ENCODE measurements at places on chromosomes 11 and 22. TPM values are rescaled to one million over a fixed set of nuclear protein-coding genes. Genes with fewer than 3 reads are reported as not detected.

Gene USP2
- 2.4 TPM for total RNA-seq

GRCh38 chr22:21449531-21450319 is 17.5 kb upstream of the TMEM191C start:
- no peak for DNase-seq

DNA sequence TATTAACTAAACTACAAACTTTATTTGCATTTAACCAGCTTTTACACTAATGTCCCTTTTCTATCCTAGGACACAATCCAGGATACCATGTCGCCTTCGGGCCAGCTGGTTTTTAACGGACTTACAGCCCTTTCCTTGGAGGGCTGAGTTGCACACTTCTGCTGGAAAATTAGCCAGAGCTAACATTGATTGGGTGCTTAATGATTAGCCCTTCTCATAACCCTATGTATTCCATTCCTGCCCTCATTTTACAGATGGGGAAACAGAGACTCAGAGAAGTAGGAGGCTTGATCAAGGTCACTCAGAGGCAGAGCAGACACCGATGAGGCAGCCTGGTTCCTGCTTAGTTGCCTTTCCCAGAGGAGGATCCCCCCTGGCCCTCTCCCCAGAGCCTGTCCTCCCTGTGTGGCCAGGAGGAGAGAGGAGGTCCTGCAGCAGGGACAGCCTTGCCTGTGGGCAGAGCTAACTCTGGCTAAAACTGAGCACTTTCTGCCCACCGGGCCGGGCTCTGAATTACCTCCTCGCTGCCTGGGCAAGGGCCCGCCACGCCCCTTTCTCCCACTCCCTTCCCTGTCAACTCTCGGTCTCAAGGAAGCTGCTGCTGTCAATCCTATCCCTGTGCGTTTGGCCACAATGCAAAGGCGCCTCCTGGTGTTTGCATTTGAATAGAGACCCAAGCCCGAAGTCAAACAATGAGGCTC is 59.6 kb upstream of the PAX6 start:
- DNase-seq, result peak; percentile 27

DNA sequence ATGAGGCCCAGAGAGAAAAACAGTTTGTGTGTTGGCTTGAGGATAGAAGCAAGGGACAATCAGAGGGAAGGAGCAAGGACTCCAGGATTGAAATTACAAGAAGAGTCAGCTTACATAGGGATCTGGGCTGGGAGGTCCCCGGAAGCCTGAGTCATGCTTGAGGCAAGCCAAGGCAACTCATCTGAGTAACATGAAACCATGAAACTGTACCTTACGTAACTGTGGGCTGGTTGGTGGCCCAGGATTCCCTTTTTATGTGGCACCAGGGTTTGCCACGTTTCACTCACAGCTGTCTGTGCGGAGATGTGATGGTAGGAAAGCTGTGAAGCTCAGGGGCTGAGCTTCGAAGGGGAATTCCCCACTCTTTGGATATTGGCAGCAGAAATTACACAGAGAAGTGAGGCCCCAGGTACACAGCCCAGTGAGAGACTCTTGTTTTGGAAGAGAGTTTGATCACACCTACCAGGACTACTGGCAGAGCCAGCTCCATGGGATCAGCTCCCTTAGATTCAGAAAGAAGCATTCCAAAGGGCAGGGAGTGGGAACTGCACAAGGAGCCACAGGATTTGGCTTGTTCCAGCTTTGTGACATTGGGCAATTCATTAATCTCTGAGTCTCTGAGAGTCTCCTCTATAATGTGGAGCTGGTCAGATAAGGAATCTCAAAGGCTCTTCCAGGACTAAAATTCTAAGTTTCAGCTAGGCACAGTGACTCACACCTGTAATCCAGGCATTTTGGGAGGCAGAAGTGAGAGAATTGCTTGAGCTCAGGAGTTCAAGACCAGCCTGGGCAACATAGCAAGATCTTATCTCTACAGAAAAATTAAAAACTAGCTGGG is 7.8 kb downstream of the SLC5A1 start:
- no peak for DNase-seq

Gene DAGLA
- total RNA-seq, result 4.9 TPM

GRCh38 chr11:44805596-44805995 is 78.8 kb downstream of the TSPAN18 start:
- no peak for DNase-seq

Gene C11orf16
- total RNA-seq, result not detected

Gene RCOR2
- total RNA-seq, result 14.3 TPM

- no peak for DNase-seq
These were observed 110.9 kb downstream of the GALNT18 start for GRCh38 chr11:11510939-11511338.

DNA sequence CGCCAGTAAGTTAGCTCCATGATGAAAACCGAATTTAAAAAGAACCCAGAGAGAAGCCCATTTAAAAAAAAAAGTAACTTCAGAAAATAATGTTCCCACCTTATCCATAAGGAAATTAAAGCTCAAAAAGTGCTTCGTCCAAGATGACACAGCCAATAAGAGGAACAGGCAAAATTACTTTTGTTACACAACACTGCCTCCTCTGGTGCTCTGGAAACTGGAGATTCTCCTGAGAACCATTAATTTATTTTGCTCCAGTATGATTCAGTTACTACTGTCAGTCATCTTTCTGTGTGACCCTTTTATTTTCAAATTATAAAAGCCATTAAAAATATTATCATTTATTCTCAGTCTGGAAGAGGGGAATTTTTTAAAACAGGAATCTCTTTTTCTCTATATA is 2.0 kb downstream of the IFT27 start:
- peak; percentile 39 for DNase-seq

Gene C11orf87
- 34.2 TPM for total RNA-seq

- no peak for DNase-seq
These were observed 60.9 kb upstream of the ZC3H12C start for GRCh38 chr11:110032259-110032658.

- DNase-seq, result peak; percentile 24
These were observed 533 bp downstream of the SERGEF start for GRCh38 chr11:18012122-18012905.

Gene CTSW
- not detected for total RNA-seq

Gene MRGPRX4
- total RNA-seq, result not detected

DNA sequence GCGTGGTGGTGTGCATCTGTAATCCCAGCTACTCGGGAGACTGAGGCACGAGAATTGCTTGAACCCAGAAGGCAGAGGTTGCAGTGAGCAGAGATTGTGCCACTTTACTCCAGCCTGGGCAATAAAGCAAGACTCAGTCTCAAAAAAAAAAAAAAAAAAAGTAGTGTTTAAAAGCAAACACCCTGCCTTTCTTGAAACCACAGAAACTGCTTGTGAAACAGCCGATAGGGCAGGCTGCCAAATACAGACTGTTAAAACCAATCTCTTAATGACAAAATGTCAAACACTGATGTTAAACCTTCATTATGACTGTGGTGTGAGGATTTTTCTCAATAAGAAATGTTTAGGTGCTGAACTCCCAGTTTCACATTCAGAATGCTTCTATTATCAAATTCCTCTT is 27.3 kb downstream of the MARK2 start:
- no peak for DNase-seq

- DNase-seq, result no peak
These were observed 12.9 kb upstream of the RHOD start for GRCh38 chr11:67043572-67044349.

Gene MOV10L1
- 3.3 TPM for total RNA-seq

- no peak for DNase-seq
These were observed 56.6 kb upstream of the FDX1 start for GRCh38 chr11:110373051-110373702.

DNA sequence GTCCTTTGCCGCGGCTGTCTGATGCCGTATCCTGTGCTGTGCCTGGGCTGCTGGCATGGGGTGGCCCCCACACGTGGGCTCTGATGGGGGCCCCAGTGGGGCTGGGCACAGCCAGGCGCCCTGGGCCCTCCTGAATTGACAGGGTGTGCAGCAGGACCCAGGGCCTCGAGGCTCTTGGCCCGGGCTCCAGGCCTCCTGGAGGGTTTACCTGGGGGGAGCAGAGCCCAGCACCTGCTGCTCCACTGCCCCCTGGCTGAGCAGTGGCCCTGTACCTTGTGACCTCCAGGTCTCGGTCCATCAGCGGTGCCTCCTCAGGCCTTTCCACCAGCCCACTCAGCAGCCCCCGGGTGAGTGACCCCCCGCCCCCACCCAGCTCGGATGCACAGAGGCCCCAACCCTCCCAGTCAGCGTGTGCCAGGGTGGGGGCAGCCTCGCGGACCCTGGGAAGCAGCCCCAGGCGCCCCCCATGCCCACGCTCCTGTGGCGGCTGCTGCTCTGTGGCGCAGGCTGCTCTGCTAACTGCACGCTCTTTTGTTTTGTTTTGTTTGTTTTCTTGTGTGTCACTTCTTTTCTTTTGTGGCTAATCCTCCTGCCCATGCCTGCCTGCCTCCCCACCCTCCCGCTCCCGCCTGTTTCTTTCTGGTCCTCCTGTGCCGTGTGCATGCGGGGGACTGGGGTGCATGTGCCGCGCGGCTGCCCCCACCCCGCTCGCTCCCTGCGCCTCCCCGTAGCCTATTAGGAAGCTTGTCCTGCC is 36.9 kb downstream of the MOB2 start:
- DNase-seq, result no peak

GRCh38 chr11:47917599-47918369 is 62.6 kb upstream of the PTPRJ start:
- no peak for DNase-seq

GRCh38 chr11:66285250-66285947 is 3.5 kb downstream of the YIF1A start:
- no peak for DNase-seq

DNA sequence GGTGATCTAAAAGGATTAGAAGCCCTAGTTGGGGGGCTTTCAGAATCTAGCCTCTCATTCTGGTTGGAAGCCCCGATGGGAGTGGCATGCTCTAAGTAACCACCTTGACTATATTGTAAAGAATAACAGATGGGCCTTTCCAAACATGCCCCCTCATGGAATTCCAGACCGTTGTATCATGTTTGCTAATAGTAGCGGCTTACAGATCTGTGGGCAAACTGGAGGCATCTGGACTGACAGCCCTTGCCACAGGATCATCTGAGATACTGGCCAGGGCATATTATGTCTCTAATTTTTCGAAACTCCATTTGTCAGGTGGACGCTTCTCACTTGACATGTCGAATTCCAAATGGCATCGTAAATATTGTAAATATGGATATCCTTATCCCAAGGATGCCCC is 10.5 kb downstream of the APIP start:
- no peak for DNase-seq

GRCh38 chr11:79287952-79288351 is 152.9 kb downstream of the TENM4 start:
- no peak for DNase-seq

- no peak for DNase-seq
These were observed 81.1 kb downstream of the STIM1 start for GRCh38 chr11:3936517-3936916.

GRCh38 chr22:29788339-29789279 is 21.4 kb downstream of the UQCR10 start:
- DNase-seq, result no peak

- DNase-seq, result no peak
These were observed 89.2 kb upstream of the CRTAM start for GRCh38 chr11:122749005-122749687.

DNA sequence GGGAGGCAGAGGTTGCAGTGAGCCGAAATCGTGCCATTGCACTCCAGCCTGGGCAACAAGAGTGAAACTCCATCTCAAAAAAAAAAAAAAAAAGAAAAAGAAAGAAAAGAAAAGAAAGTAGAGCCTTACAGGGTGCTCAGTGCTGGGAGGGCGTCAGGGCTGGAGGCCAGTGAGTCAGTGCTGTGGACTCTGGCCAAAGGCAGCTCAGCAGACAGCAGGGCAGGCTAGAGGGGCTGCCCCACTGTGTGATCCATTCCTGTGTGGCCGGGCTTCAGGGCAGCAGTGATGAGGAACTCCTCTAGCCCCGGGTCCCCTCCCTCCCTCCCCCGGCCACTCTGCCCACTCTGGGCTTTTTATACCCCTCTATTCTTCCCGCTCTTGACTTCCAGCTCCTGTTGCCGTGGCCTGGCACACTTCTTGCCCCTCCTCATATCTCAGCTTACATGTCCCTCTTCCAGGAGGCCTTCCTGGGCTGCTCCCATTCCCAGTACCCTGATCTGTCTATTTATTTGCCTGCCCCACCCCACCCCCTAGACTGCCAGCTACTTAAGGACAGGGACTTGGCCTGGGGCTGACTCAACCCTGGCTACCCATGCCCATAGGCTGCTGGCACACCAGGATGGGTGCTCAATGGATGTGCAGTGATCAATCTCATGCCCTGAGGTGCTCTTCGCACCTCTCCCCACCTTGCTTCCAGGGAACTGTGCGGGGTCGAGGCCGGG is 10.1 kb downstream of the SYT12 start:
- no peak for DNase-seq

- DNase-seq, result no peak
These were observed 14.1 kb upstream of the ARAP1 start for GRCh38 chr11:72766152-72766902.

GRCh38 chr22:36569999-36570398 is 41.0 kb upstream of the EIF3D start:
- no peak for DNase-seq

DNA sequence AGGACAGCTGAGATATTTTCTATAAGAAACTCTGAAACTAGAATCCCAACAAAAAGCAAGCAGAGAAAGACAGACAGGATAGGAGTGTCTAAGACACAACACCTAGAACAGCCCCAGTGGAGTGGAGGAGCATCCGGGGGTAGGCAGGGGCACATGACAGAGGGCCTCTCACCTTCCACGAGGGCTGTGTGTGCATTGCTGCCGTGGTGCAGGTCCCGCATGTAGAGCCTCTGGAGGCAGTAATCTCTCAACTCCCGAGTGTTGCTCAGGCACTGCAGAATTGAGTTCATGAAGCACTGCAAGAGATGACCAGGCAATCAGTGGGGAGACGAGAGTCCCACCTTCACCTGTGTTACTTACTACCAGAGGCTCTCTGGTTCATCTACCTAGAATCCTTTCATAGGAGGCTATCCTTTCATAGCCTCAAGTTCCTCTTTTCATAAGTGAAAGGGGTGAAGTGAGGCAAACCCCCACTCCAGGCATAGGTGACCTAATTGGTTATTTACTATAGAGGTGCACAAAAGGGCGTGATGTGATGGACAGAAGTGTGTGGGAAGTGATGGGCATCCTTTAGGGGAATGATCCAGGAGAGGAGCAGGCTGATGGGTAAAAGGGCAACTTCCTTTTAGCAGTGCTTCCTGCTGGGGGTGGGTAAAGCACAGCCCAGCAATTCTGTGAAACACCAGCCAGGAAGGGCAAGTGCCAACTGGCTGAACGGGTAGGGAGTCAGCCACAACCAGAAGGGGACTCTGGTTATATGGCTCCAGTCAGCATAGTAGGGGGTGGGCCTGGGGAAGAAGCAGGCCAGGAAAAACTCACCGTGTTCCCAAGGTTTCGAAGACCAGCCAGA is 13.1 kb upstream of the MFRP start:
- DNase-seq, result no peak

DNA sequence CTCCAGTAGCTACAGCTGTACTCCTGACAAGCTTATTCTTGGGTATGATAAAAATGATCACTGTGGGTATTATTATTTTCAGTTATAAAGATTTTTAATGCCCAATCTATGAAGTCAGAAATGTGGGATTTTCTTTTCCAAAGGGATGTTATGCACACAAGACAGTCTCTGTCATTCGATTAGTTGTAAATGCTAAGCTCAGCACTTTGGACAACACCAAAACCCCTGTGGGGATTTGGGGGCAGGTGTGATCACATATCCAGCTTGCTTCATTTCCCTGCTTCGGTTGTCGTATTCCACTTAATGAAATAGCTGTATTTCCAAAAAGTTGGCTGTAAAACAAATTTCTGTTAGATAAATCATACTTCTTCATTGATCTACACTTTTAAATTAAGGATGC is 931.5 kb downstream of the NTM start:
- no peak for DNase-seq

GRCh38 chr11:68328374-68329091 is 16.1 kb downstream of the LRP5 start:
- peak; percentile 62 for DNase-seq

Measured in frontal cortex (tissue), 4 donors.